Tongue (tissue), 3 donors: ENCODE measurements at places on chromosomes 4 and X.

GRCh38 chr4:3336382-3337356 lies 43.8 kb downstream of the RGS12 start:
- no peak for DNase-seq

DNA sequence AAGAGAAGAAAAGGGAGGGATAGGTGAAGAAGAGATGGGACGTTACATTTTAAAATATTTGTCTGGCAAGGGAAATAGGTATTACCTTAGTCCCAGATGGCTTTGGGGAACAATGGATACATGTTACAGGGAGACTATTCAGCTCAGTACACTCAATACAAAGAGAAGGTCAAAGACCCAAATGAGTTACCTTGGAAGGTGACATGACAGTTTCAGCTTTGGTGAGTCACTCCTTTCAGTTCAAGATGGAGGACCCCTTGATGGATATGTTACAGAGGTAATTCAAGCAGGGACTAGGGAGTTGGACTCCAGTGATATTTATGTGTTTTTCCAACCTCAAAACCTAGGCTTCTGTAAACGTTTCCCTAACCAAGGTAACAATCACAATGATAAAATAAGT lies 5.0 kb downstream of the NOA1 start:
- no peak for DNase-seq

DNA sequence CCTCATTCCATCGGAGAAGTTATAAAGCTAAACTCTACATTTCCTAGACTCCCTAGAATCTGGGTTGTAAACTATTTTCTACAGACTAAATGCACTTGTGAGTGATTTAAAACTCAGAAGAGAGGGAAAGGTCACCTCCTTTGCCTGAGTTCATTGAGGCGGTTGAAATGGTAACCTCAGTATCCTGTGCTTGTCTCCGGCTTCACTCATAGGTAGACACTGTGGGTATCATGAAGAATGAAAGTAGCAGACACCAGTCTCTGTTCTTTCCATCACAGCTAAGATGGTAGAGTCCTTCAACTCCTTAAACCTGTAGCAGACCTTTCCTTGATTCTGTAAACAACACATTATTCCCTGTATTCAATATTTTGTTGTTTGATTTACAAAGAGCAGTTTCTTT lies 291.3 kb upstream of the ANKRD50 start:
- no peak for DNase-seq

- DNase-seq, result no peak
These were observed 793 bp downstream of the NALF2 start for GRCh38 chrX:69504626-69505612.

- no peak for DNase-seq
These were observed 22.8 kb downstream of the ELOVL6 start for GRCh38 chr4:110175634-110176033.

DNA sequence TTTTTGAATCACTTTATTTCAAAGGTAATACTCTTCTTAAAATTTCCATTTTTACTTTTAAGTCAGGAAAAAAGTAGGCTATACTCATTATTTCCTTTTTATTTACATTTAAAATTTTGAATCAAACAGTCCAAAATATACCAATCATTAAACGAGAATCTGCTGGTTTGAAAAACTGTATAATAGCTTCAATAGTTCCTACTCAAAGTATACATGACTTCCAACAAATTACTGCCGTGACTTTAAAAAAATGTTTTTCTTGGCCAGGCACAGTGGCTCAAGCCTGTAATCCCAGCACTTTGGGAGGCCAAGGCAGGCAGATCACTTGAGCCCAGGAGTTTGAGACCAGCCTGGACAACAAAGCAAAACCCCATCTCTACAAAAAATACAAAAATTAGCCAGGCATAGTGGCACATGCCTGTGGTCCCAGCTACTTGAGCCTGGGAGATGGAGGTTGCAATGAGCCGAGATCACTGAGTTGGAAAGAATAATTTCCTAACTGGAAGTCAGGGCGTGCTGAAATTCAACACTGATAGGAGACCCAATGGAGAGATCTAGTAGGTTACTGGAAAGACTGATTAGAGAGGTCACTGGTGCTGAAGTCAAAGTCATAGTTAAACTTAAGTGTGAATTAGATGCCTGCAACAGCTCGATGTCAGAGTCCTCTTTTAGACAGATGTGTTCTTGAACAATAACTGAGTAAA lies 9.0 kb downstream of the KLHL8 start:
- no peak for DNase-seq

DNA sequence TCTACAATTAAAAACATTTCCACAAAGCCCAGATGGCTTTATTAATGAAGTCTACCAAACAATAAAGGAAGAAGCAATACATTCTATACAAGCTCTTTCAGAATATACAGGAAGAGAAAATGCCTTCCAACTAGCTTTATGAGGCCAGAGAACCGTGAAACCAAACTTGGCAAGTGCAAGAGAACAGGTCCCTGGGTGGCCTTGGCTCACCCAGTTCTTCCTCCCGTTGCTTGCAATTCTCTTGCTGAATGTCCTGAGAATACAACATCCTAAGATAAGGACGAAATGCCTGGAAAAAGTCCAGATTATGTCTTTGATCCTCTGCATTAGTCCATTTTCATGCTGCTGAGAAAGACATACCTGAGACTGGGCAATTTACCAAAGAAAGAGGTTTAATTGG lies 204.9 kb downstream of the MAD2L1 start:
- no peak for DNase-seq

GRCh38 chr4:59772641-59773139 lies 1427.4 kb upstream of the ADGRL3 start:
- no peak for DNase-seq

- no peak for DNase-seq
These were observed 167.0 kb upstream of the GALNT7 start for GRCh38 chr4:173001571-173001970.

DNA sequence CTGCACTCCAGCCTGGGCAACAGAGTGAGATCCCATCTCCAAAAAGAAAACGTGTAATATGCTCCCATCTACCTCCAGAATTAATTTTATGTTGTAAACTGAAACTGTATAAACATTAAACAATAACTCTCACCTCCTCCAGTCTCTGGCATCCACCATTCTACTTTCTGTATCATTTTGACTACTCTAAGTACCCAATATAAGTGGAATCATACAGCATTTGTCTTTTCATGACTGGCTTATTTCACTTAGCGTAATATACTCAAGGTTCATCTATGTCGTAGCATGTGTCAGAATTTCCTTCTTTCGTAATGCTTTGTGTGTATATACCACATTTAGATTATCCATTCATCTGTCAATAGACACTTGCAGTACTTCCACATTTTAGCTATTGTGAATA lies 20.6 kb downstream of the F8 start:
- DNase-seq, result no peak

DNA sequence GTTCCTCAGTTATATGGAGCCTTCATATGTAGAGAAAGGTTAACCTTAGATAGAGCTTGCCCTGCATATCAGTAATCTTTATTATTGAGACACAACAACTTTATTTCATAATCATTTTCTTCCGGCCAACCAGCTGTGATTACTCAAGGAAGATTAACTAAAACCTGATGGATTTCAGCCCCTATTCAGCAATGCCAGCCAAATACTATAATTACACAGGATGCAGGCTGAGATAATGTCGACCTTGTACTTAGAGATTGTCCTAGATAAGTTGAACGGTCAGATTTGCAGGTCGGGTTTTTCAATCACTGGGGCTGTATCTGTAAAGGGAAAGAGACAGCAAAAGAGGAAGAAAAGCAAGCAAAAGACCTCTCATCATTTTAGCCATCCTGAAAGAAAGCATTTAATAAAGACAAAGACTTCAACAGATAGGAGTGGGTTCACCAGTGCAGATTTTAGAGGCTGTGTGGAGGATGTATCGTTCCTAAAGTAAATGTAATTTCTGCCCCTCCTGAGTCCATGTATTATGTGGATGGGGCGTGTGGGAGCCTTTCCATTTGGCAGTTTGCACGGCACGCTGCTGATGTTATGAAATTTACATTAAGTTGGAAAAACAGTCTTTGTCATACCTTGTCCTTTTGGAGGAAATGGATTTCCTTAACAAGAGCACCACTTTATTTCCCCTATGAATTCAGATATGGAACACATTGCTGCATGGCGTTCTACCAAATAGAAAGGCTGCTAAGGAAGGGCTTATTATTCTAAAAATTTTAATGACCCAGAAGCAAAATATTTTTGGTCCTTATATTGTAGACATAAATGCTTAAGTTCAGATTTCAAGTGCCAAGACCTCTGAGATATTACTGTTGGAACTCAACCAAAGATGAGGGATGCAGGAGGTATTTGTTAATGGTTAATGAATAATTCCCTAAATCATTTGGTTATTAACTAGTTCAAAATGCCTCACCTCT lies 496.7 kb downstream of the SPRY1 start:
- peak; percentile 76 for DNase-seq

GRCh38 chrX:133630362-133630761 lies 215.1 kb upstream of the GPC4 start:
- DNase-seq, result no peak

GRCh38 chrX:142052238-142052637 lies 148.5 kb downstream of the MAGEC1 start:
- no peak for DNase-seq

DNA sequence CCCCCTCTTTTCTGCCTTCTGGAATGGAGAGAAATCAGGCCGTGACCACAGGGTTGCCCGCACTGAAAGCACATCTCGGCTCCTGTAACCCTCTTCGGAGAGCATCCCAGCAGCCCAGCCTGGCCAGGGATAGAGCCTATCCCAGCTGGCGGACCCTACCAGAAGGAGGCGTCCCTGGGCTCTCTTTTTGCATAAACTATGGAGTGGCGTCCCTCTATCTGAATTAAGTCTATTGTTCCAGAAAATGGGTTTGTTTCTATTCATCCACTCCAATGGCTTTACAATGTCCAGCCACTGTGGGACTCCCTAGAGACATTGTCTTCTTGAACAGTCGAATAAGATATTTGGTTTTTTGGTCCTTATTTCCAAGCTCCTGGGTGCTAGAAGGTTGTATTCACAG lies 689 bp upstream of the NHSL2 start:
- DNase-seq, result no peak

GRCh38 chr4:141702472-141703182 lies 66.2 kb downstream of the IL15 start:
- peak; percentile 84 for DNase-seq

- DNase-seq, result no peak
These were observed 113.2 kb upstream of the RBPJ start for GRCh38 chr4:26207631-26208030.

GRCh38 chr4:34363842-34364241 lies 1880.5 kb downstream of the ARAP2 start:
- DNase-seq, result no peak

DNA sequence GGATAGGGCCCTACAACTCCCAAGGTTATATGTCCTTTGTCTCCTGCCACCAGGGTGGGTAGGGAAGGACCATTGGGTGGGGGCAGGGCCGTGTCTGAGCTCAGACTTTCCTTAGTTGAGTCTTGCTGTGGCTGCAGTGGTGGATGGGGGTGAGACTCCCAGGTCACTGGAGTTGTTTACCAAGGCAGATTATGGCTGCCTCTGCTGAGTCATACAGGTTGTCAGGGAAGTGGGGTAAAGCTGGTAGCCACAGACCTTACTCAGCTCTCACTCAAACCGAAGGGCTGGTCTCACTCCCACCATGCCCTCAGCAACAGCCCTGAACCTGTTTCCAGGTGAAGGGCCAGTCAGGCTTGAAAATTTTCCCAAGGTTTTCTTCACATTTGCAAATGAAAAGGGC lies 58.8 kb upstream of the FAAH2 start:
- DNase-seq, result no peak

DNA sequence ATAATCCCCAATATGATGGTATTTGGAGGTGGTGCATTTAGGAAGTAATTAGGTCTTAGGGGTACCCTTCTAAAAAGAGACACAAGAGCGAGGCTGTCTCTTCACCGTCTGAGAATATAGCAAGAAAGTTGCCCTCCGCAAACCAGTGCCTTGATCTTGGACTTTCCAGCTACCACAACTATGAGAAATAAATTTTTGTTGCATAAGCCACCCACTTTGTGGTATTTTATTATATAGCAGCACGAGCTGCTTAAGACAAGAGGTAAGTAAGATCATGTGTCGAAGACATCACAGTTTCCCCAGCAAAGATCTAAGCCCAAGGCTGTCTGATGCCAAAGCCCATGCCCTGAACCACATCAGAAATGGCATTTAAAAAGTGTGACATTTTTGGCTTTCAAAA lies 9.6 kb upstream of the EXOSC9 start:
- DNase-seq, result no peak

GRCh38 chrX:152830312-152831305 lies at the start of the genes CETN2 and NSDHL:
Gene CETN2, minus strand, starts transcription at chrX:152830757. Its CDS starts 47 bp downstream, at chrX:152830710.
Gene NSDHL, plus strand, starts transcription at chrX:152831063. Its CDS starts 15,262 bp downstream, at chrX:152846325.
- peak; percentile 97 for DNase-seq

GRCh38 chrX:48475296-48475695 lies 703 bp upstream of the FTSJ1 start:
- DNase-seq, result no peak
